ENCODE measurements at places on chromosomes 5 and 9.

GRCh38 chr5:34574936-34575467 is 81.1 kb upstream of the RAI14 start:
- no peak for DNase-seq

GRCh38 chr5:6492934-6493333 is 44.3 kb downstream of the UBE2QL1 start:
- DNase-seq = no peak

DNA sequence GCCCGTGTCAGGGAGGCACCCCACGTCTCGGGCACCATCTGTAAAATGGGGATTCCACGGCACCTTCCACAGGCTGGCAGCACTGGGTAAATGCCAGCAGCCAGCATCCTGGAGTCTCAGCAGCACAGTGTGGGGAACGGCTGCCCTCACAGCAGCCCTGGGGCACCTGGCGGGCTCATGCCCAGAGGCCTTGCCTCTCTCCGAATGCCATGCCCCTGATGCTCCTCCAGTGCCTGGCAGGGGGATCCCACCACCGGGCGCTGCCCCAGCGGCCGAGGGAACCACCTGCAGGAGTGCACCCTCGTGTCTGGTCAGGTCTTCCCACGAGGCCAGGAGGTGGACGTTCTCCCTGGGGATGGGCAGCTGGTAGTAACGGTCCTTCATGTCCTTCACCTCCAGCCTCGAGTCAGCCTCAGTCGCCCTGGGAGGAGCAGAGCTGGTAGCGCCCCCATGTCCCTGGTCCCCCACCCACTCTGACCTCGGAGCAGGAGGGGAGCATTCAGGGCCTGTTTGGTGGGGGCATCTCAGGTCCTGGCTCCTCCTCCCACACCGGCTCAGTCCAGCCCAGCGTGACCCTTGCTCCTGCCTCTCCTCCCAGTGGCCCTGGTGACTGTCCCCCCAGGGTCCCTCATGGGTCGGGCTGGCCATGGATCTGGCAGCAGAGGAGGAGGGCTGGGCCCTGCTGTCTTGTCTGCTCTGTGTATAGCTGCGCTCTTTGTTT is 49.9 kb upstream of the NRARP start:
- DNase-seq = no peak

GRCh38 chr9:133359399-133360175 is 3.2 kb downstream of the SURF2 start:
- no peak for DNase-seq

DNA sequence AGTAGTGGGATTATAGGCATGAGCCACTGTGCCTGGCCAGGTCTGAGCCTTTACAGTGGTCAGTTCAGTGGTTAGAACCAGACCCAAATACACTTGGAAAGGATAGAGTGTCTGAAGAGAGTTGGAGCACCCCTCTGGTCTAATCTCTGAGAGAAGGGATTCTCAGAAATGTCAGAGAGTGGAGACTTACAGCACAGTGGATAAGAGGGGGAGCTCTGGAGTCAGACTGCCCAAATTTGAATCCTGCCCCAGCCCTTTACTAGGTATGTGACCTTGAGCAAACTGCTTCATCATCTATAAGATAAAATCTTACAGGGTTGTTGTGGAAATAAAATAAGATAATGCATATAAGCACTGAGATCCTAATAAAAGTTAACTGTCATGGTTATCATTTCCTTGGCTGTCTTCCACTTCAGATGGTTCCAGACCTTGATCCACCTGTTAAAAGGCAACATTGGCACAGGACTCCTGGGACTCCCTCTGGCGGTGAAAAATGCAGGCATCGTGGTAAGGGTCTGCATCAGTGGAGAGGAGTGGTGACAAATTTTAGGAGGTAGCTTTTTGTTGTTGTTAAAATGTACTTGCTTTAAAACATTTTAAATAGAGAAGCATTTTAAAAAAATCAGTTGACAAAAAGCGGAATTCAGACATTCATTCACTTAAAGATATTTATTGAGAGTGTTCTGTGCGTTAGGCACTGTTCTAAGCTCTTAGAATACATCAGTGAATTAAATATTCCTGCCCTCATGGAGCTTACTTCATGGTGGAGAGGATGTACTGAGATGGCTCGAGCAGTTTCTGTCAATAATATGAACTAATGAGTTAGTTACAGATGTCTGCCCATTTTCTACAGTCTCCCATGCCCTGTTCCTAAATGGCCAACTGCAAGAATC is 16.0 kb downstream of the SLC36A1 start:
- DNase-seq = no peak

DNA sequence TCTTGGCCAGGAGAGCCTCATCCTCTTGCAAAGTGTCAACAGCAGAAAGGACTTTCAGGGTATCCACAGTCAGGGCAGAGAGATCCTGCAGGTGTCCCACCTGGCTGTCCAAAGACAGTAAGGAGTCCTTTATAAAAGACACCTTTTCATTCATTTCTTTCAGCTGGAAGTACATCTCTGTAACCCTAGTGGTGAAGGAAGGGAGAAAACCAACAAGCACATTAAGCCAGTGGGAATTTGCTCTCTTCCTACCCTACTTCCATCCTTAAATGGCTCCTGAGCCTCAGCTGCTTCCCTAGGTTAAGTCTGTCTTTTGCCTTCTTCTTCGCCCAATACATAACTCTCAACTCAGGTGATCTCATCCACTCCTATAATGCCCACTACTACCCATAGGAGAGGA is 124.8 kb downstream of the TRPM6 start:
- no peak for DNase-seq

GRCh38 chr5:65722575-65723403 is 784 bp downstream of the NLN start:
- no peak for DNase-seq

DNA sequence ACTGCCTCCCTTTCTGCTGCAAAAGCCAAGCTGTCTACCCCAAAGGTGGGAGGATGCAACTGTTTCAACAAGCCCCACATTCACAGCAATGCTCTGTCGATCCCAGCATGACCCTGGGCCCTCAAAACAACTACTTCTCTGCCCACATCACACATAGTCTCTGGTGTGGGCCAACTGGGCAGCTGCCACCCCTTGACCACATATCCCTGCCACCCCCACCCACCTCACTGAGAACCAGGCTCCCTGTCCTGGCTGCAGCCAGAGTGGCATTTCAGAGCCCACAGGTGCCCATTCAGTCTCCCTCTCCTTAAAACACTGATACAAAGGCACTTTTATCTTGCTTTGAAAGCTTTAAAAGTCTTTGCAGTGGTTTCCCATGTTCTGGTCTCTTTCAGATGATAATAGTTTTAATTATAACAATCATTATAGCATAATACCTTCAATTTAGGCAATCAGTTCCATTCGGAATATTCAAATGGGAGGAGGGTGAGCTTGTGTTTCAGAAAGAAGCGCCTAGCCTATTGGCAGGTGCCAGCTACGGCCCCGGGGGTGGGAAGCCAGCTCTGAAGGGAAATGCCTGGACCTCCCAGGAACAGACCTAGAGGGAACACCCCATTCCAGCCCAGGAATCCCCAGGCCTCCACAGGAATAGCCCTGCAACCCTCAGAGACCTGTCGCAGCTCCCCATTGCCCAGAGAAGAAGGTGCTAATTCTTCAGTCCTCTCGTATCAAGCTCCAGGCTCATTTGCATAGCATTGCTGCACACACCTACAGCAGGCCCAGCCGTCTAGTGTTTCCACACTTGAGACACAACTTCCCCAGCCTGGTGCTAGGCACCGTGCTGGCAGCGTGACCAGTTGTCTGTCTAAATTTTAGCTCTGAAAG is 90.8 kb downstream of the C5orf15 start:
- DNase-seq = peak; percentile 42

DNA sequence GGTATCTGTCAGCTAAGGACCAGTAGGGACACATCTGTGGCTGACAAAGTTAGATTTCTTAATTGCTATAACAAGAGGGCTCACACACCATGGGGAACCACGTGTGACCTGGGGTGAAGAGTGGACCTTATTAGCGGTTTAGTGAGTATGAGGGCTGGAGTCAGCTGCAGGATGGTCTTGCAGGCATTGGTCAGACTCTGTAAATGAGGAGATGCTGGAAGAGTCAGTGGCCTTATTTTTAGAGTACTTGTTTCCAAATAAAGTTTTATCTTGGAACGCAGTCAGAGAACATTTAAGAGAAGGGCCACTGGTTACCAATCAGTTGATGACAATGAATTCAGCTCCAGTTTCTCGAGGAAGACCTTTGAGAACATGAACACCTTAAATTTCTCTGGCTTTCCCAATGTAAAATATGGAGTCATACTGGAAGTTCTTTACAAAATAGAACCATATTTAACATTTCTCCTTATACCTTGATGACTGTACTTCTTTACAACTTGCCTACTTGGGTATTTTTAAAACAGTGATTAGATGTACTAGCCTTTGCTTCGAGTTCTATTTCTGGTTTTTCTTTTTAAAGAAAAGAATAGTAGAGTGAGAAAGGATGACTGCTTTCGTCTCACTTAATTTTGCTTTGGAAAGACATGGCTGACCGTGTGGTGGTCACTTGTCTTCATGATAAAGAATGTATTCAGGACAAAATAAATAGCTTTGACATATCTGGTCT is 185.9 kb upstream of the S1PR3 start:
- no peak for DNase-seq

GRCh38 chr5:150589862-150590601 is 50.4 kb upstream of the SYNPO start:
- no peak for DNase-seq

DNA sequence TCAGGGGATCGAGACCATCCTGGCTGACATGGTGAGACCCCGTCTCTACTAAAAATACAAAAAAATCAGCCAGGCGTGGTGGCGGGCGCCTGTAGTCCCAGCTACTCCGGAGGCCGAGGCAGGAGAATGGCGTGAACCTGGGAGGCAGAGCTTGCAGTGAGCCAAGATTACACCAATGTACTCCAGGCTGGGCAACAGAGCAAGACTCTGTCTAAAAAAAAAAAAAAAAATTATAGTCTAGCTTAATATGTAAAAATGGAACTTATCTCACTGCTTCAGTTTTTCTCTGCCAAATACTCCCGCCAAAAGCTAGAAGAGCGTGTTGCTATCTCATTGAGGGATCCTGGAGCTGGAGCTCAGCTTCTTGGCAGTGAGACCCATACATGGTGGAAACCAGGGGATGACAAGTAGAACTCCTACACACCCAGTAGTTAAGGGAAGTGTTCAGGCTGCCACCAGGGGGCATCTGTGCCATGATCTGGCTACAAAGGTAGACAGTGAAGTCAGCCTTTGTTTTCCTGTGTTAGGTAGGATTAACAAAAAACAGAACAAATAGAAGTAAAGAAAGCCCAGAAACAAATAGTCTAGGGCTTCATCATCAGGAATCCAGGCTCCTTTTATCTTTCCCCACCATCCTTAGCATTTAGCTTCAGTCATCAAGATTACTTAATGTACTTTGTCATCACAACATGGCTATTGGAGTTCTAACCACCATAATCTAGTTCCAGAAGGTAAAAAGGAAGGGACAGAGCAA is 33.6 kb upstream of the GLIPR2 start:
- DNase-seq = peak; percentile 95
